Fibroblast of skin of back (primary cell): ENCODE measurements at places on chromosomes 5 and 9.
A peak's percentile ranks its signal among the peaks of the same experiment; 100 is the strongest.

- peak; percentile 90 for DNase-seq
These were observed 16.5 kb downstream of the CSF2 start for GRCh38 chr5:132090107-132090506.

DNA sequence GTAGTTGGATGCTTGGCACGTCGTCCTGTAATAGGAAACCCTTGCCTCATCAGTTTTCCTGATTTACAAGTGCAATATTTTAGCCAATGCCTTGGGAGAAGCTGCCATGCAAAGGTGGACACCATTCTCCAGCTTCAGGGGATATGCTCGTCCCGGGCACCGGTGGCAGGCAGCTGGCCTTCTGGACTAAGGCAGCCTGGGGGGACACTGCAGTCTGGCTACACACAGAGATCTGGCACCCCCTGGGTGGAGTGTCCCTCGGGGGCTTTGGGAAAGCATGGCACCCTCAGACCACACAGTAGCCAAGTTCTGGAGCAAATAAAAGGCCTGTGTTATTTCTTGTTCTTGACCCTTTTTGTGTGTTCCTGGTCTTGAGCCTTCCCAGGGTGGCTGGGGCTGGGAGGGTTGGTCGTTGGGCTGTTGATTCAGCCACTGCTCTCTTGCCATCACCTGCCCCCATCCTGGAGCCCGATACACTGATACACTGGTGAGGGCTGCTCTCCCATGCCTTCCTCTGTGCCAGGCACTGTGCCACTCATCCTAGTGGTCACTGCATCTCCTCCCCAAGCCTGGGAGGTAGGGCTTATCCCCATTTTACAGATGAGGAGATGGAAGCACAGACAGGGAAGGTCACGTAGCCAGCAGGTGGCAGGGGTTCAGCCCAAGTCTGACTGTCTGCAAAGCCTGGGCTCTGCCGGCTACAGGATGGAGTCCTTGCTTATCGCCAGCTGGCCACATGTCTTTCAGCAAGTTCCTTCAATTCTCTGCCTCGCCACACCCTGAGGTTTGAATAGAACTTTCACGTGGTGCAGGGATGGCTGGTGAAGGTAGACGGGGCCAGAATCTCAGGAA lies 134.1 kb downstream of the RGS3 start:
- no peak for DNase-seq

- no peak for DNase-seq
These were observed 34.0 kb downstream of the TNFSF8 start for GRCh38 chr9:114896344-114896743.

DNA sequence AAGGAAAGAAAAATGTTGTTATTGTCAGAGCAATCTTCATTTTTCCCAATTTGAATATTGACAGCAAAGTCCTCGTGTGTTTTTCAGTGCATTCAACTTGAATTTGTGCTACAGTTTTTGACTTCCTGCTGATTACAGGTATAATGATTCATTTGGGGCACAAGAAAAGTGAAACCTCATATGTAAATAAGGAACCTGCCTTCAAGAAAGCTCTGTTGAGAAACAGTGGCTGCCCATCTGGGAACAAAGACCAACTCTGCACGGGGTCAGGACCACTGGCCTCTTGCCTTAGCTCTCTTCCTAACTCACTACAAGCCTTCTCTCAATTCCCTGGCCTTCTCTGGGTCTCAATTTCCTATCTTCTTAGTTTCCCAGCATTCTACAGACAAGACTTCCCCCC lies 21.0 kb downstream of the TIMD4 start:
- no peak for DNase-seq

- DNase-seq: no peak
These were observed 47.1 kb downstream of the SEMA5A start for GRCh38 chr5:9498541-9499497.

- no peak for DNase-seq
These were observed 204.4 kb downstream of the SYK start for GRCh38 chr9:91006046-91006445.

DNA sequence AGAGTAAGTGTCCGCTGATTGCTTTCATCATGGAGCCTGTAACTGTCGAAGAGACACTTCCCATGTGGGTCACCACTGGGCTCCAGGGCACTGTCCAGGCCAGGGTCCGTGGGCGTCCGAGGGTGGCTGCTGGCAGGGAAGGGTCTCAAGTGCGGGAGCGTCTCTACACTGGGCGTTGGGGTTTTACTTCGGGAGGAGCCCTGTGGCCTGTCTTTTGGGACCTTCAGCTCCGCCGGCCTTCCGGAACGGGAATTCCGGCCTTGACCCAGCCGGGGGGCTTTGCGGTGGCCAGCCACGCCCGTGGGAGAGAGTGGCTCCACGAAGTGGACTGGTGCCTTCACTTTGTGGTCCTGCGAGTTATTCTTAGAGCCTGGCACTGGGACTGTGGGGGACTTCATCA lies 86.2 kb downstream of the CAMSAP1 start:
- no peak for DNase-seq

GRCh38 chr9:36217256-36217968 lies 26.7 kb downstream of the CLTA start:
- no peak for DNase-seq

GRCh38 chr9:13567833-13568232 lies 288.3 kb upstream of the MPDZ start:
- DNase-seq: no peak

DNA sequence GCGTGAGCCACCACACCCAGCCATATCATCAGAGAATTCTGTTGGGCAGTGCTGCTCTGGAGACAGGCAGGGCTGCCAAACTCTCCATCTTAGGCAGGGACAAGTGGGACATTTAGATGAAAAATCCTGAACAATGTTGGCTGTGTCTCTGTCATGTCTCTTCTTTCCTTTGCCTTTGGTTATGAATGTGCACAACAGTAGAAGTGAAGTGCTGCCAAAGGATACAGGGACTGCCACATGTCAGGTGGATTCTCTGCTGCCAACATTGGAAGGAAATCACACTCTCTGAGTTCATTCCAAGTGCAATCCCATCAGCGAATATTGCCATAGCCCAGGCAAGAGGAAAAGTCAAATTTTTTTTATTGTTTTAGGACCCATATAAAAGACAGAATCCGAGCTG lies 348.8 kb downstream of the TRPM3 start:
- DNase-seq: no peak
